NCI-H1092 (cell line): ENCODE measurements at places on chromosomes 13 and 19.

- DNase-seq, result no peak
These were observed 111.2 kb upstream of the SGCG start for GRCh38 chr13:23069566-23069965.

GRCh38 chr13:96781141-96781540 lies 213.1 kb downstream of the OXGR1 start:
- no peak for DNase-seq

DNA sequence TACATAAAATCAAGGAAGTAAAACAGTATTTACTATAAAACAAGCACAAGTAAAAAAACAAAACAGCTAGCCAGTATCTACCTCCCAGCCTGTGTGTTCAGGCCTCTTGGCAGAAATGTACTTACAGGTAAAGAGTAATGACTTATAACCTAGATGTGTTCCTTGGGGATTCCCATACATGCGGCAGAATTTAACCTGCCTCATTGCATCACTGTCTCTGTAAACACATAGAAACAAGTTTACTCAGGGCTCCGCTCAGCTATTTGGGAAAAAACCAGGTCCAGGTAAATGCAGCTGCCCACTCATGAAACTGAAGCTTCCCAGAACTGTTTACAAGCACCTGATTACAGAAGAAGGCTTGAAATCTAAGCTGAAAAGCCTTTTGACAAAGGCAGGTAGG lies 50.7 kb upstream of the SERP2 start:
- DNase-seq, result no peak

- DNase-seq, result no peak
These were observed 17.7 kb upstream of the DPY19L3 start for GRCh38 chr19:32387701-32388392.

DNA sequence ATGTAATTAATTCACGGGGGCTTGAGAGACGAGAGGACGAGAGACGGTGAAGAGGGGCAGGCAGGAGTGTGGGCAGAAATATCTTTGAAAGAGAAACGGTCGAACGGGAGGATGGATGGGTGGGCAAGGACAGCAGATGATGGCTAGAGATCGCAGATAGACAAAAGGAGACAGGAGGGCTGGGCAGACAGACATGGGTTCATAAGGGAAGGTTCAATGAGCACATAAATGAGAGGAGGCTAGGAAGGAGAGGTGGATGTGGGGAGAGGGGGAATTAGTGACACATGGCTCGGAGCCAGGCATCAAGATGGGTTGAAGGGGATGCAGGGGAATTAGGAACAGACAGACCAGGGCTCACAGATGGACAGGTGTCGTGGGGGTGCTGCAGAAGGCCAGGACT lies 1.1 kb downstream of the SYT3 start:
- DNase-seq, result no peak

- no peak for DNase-seq
These were observed 3.0 kb downstream of the PTOV1 start for GRCh38 chr19:49853852-49854377.

DNA sequence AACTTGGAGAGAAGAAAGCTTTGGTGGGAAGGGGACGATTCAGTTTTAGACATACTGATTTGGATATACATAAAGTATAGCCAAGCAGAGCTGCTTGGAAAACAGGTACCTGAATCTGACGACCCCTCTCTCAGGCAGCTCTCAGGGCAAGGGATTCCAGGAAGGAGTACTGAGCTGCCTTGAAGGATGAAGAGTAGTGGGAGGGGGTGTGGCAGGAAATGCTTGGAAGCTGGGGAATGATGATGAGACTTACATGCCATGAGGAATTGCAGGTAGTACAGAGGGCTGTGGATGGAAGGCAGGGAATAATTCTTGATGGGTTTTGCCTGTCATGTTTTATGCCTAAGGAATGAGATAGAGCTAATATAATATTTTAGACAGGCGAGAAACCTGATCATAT lies 38.7 kb downstream of the HTR2A start:
- DNase-seq, result no peak

- DNase-seq, result no peak
These were observed 14.4 kb downstream of the IL12RB1 start for GRCh38 chr19:18072335-18072734.

DNA sequence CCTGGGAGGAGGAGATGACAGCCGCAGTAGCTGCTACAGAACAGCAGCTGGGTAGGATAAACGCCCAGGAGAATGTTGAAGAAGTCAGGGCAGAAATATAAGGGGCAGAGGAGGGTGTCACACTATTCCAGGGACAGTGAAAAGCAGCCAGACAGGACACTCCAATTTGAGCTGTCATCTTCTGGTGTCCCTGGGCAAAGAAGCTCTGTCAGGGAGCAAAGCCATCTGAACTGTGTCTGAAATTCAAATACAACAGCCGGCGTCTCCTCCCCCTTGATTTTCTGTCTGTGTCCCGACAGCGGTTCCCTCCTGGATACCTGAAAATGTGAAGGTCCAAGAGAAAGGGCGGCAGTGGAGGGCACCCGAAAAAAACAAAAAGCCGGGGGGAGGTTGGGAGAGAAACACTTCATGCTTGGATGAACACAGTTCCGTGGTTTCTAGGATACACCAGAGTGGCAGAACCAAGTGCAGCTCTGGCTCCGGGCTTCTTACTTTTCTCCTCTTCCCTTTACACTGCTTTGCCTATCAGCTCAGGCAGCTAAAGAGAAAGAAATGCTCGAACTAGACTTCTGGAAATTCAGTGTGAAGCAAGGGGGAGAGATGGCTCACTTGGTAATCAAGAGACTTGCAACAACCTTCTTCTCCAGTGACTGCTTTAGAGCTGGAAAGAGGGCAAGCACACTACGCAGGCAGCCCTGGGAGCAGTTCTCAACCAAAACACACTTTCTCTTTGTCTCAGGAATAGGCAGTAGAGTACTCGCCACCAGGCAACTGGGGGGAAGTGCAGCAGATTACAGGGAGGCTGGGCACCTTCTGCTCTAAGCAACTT lies 465.6 kb downstream of the ITGBL1 start:
- peak; percentile 93 for DNase-seq

DNA sequence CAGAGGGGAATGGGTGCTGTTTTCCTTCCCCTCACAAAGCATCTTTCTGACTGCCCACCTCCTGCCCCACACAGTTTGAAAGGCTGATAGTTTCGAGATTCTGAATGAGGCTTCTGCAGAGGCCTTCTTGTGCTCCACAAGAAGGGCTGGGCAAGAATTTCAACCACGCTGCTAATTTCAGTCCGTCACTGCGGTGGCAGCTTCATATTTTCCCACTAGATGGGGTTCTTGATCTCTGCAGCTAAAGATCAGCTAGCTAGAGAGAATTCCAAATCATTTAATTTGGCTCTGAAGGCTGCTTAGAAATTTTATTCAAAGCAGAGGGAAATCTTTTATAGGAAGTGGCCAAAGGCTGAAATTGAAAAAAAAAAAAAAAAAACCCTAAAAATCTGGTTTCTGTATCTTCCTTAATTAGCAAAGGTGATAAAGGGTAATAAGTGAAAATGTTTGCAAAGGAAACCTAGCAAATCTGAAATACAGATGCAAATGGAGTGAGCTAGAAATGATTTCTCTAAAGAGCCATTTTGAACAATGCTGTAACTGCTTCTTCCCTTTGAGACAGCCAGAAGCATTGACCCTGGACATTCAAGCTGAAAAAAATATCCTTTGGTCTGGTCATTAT lies 38.0 kb upstream of the C13orf42 start:
- peak; percentile 7 for DNase-seq

DNA sequence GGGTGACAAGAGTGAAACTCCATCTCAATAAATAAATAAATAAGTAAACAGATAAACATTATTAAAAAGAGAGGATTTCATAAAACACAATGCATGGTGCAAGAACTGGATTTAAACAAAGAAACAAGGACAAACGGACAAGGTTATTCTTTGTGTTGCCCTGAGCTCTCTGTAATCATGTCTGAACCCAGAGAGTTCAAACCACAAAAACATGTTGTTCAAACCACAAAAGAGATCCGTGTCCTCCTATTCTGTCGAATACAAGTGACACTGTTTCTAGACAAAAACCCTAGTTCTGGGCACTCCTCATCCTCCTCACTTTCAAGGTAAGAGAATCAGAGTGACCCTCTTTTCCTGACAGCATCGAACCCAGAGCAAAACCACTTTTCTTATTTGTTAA lies 4.6 kb upstream of the TPRX2 start:
- no peak for DNase-seq

- no peak for DNase-seq
These were observed 744 bp downstream of the ZNF805 start for GRCh38 chr19:57241176-57241575.

- no peak for DNase-seq
These were observed 5.9 kb downstream of the CEACAM19 start for GRCh38 chr19:44677019-44677811.

GRCh38 chr13:92951273-92951890 lies 275.2 kb upstream of the GPC6 start:
- DNase-seq, result no peak

- DNase-seq, result no peak
These were observed 3.3 kb upstream of the TM6SF2 start for GRCh38 chr19:19276386-19276785.

DNA sequence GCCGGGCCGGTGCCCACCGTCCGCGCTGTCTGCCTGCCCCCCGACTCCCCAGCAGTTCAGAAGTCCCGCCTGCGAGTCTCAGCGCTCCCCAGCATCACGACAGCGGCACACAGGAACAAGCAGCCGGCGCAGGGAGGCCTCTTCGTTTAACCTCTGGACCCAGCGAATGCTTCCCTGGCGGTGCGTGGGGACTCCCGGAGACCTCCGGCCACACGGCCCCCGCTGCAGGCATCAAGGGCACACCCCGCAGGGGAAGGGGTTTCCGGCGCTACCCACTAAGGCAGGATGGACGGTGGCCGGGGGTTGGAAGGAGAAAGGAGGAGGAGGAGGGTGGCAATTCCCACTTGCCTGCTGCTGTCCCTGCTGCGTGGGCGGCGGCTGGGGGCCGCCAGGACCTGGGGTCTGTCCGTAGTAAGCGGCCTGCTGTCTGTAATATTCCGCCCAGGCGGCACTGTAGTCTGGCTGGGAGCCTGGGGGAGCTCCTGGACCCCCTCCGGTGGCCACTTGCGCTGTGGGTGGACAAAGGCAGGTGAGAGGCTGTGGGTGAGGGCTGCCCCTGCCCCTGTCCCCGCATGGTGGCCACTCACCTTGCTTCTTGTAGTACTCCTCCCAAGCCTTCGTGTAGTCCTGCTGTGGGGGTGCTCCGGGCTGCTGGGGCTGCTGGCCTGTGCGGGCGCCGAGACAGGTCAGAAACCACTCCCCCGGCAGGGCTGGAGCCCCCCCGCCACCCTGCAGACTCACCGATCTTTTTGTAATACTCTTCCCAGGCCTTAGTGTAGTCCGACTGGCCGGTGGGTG lies 9.6 kb downstream of the KHSRP start:
- DNase-seq, result no peak

DNA sequence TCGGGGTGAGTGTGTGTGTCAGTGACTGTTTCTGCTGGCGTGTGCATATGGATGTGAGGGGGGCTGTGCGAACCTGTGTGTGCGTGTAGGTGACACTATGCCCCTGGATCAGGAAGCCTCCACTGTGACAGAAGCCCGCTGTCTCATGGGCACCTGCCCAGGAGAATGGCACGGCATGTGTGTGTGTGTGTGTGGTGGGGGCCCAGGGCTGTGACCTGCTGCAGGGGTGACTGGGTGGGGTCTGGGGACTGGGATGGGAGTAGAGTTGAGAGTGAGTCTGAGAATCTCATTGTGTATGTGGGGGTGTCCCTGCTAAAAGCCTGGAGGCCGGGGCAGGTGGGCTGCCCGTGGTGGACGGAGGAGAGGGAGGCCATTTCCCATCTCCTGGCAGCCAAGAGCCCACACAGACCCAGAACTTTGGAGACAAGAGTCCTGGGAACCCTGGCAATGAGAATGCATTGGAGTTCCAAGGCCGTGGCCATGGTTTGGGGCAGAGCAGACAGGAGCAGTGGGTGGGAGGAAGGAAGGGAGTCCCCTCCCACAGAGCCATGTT lies 6.4 kb upstream of the TPM4 start:
- no peak for DNase-seq

DNA sequence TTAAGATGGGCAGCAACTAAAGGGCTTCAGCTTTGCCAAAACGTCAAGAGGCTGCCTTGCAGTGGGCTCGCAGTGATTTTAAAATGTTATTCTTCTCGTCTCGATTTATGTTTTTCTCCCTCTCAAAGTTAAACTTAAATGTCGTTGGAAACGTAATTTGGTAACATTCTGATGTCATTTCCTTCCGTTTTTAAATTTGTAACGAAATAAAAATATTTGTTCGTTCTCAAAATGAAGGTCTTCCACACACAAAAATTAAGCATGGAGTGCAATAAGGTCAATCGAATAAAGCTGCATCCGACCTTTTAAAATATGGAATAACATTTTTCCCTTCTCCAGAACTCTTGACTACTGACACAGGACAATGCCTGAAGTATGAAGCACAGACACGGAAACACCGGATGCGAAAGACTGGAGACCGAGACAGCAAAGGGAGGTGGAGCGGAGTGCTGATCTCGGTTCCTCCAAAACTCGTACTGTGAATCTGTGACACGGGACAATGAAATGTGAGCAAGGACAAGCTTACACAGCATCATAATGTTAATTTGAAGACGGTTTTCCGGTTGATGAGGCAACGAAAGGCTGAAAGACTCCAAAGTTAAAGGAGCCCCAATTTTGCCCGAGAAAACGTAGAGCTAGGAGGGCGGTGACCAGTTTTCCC lies 850 bp downstream of the MTMR6 start:
- no peak for DNase-seq

- no peak for DNase-seq
These were observed 5.2 kb downstream of the SYDE1 start for GRCh38 chr19:15112385-15112784.

DNA sequence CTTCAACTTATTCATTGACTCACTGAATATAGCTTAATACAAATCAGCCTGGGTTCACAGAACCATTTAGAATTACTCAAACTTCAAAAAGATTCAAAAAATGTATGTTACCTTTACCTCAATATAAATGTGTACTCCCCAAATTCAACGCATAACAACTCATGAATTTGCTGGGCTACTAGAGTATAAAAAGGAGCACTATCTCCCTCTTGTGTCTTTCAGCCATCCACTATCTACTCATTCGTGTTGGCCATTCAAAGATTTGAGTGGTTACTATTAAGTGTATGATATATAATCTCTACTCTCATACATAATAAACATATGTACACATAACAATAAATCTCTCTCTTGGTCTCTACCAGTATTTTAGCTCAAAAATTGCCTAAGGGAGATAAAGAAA lies 20.3 kb downstream of the INTS6 start:
- no peak for DNase-seq

DNA sequence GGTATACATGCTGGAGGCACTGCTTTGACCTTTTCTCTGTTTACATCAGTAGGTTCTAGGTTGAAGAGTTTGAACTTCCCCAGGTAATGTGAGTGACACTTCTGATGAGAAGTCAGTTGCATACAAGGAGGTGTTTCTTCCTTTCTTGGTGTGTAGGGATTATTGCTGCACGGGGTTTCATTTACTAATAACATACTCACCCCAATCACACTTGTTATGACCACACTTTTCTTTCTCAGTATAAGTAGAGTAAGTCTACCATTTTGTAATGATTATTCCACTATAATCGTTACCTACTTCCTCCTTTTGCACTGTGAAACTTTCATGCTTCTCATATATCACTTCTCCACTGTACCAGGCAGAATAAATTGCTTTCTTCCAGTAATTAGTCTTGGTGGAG lies 138.0 kb downstream of the TNFSF13B start:
- no peak for DNase-seq

GRCh38 chr19:31594701-31595100 lies 245.5 kb upstream of the TSHZ3 start:
- no peak for DNase-seq

- DNase-seq, result no peak
These were observed 30.4 kb upstream of the ADGRE5 start for GRCh38 chr19:14350866-14351265.
